ENCODE measurements at places on chromosomes 4 and X. TPM values are rescaled to one million over a fixed set of nuclear protein-coding genes. Genes with fewer than 3 reads are reported as not detected.

GLRA3 gene
- not detected for polyA plus RNA-seq

GIMD1 gene
- polyA plus RNA-seq: not detected

ARMCX4 gene
- polyA plus RNA-seq: 2.0 TPM

TDO2 gene
- 2.0 TPM for polyA plus RNA-seq

HMGB2 gene
- 108 TPM for polyA plus RNA-seq

SOX3 gene
- polyA plus RNA-seq: not detected

PABPC1L2A gene
- polyA plus RNA-seq: not detected

ADH1A gene
- not detected for polyA plus RNA-seq

GPRASP3 gene
- 4.9 TPM for polyA plus RNA-seq

FGFBP2 gene
- polyA plus RNA-seq: not detected

SCLT1 gene
- polyA plus RNA-seq: 8.1 TPM

XAGE2 gene
- not detected for polyA plus RNA-seq

DNA sequence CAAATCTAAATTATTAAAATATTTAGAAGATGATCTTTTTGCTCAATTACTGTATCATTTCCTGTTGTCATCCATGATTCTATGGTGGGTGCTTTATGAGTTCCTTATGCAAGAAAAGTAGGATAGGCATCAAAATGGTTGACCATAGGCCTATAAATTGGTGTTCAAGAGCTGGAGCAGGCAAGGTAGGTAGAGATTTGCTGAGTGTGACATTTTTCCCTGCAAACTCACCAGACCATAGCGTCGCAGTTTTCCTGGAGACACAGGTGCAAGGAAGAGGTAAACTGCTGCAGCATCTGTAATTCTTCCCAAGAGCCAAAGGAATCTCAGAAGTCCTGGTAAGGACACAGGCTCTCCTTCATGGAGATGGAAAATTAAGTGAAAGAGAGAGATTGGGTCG is 33.7 kb upstream of the DCLK2 start:
- no peak for DNase-seq

GRCh38 chr4:181957088-181957487 is 286.1 kb upstream of the TENM3 start:
- no peak for DNase-seq

GRCh38 chr4:94507708-94508107 is 56.0 kb downstream of the PDLIM5 start:
- DNase-seq: peak; percentile 81

GRCh38 chrX:21379991-21380390 is 5.8 kb downstream of the CNKSR2 start:
- no peak for DNase-seq

- no peak for DNase-seq
Measured at GRCh38 chr4:56979421-56980072, 851 bp downstream of the POLR2B start.

DNA sequence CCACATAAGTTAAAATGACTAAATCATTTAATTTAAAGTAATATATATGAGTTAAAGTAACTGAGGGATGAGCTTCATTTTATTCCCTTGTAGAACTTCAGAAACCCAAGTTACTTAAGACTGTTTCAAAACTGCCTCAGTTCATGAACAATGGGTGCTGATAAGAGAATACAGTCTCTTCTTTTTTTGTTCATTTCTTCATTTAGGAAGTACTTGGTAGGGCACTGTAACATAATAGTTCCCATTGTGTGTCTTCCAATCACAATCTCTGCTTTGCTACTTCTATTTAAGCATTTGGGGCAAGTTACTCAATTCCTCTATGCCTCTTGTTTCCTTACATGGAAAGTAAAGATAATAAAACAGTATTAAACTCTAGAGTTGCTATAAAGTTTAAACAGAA is 50.4 kb downstream of the HHIP start:
- no peak for DNase-seq

GRCh38 chr4:26779674-26780073 is 81.0 kb upstream of the STIM2 start:
- DNase-seq: no peak

DNA sequence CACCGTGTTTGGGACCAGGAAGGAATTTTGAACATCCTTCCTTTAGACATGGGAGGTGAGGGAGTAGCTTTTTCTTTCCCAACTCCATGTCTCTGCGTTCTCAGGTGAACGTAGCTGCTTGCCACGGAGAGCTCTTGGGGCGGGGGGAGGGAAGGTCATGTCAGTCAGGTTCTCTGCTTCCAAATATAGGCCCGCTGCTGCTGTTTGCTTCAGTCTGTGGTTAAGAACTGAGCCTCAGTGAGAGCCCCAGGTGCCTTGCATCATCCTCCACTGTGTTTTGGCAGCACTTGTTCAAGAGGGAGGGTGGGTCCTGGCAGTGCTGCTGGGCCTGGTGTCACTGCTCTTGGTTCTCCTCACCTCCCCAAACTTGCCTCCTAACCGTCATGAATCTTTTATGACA is 46.5 kb downstream of the HADH start:
- DNase-seq: no peak

- no peak for DNase-seq
Measured at GRCh38 chrX:794311-794710, 163.7 kb downstream of the SHOX start.

DNA sequence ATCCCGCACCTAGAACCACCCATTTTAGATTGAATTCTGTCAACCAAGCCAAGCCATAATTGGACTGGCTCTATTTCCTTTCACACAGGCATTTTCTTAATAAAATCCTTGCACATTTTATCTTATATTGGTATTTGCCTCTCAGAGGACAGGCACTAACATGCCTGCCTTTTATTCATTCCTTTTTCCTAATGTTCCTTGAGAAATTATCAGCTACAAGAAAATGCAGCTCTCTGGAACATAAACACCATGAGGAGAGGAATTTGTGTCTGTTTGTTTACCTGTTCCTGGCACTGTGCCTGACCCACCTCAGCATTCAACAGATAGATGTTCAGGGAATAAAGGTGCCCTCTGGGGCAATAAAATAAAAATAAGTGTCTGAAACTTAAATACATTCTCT is 116.2 kb downstream of the PDHA2 start:
- DNase-seq: no peak

DNA sequence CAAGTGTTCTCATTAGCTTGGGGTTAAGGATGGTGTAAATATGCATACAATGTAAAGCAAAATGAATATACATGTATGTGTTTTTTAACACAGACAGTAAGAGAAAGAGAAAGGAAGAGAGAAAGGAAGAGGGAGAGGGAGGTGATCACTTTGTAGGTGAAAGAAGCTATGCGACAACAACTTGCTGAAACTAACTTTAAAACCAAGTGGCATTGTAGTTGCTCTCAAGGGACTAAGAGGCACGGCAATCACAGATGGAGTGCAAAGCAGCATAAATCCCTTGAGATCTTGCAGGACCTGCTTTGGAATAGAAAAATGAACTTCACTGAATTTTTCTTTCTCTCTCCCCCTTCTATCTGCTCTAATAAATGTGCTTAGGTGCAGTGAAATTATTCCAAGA is 1665.0 kb upstream of the TENM3 start:
- DNase-seq: no peak

GRCh38 chr4:160238790-160239189 is 1135.9 kb downstream of the RAPGEF2 start:
- peak; percentile 5 for DNase-seq

GRCh38 chr4:41505161-41505661 is 32.7 kb upstream of the LIMCH1 start:
- no peak for DNase-seq

GRCh38 chrX:42143866-42144592 is 220.7 kb upstream of the CASK start:
- DNase-seq: no peak

Data from A549 (cell line).